ENCODE measurements at places on chromosomes 7 and 10. TPM values are rescaled to one million over a fixed set of nuclear protein-coding genes. Genes with fewer than 3 reads are reported as not detected.

The LBX1 gene
- polyA plus RNA-seq = not detected

The CALCR gene
- not detected for polyA plus RNA-seq

DNA sequence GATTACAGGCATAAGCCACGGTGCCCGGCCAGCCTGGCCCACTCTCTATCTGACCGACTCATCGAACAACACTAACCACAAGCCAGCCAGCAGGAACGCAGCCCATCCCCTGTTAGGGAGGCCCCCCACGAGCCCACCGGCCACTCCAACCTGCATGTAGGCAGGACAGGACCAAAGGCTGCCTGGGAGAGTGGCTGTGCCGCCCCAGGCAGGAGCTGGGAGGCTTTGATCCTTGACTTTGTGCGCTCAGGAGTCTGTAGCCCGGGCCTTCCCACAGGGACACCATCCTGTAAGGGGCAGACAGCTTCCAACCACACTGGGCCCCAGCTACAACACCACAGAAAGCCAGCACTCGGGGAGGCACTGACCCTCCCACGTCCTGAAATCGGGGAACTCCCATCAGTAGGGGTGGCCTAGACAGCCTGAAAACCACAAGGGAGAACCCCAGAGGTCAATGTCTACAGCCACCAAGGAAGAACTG lies 29.4 kb downstream of the GRID1 start:
- DNase-seq = no peak

GRCh38 chr7:119007236-119007635 lies 782.7 kb downstream of the ANKRD7 start:
- DNase-seq = no peak

Measured in GM23248 (cell line).